AG08395 (cell line): ENCODE measurements at places on chromosomes 1 and 21.
A peak's percentile ranks its signal among the peaks of the same experiment; 100 is the strongest.

DNA sequence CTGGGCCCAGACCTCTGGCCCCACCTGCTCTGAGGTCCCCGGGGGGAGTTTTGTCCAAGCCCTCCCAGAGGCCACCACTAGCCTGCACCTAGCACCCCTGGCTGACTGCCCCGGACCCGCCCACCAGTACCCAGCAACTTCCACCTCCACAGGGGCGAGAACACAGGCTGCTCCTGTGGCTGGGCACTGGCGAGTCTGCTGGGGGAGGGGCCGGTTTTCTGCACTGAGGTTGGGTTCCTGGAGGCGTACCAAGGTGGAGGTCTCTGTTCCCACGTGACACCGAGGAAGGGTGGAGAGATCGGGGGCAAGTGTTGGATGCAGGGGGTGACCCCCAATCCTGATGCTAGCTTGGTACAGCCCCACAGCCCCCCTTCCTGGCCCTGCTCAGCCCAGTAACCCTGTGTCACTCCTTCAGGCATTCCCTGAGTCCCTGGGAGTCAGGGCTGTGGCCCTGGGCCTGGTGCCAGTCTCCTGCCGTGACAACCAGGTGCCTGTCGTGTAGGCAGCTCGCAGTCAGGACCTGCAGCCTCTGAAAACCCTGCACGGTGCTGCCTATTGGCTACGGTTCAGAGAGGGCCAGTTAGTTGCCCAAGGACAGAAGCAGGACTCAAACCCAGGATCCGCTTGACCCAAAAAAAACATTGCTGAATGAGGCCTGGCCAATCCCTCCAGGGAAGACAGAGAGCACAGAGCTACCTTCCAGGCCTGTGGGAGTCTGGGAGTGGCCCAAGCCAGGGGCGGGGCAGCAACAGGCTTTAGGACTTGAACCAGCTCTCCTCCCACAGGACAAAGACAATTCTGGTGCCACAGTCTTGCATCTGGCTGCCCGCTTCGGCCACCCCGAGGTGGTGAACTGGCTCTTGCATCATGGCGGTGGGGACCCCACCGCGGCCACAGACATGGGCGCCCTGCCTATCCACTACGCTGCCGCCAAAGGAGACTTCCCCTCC is 3.1 kb downstream of the ESPN start:
- no peak for DNase-seq

DNA sequence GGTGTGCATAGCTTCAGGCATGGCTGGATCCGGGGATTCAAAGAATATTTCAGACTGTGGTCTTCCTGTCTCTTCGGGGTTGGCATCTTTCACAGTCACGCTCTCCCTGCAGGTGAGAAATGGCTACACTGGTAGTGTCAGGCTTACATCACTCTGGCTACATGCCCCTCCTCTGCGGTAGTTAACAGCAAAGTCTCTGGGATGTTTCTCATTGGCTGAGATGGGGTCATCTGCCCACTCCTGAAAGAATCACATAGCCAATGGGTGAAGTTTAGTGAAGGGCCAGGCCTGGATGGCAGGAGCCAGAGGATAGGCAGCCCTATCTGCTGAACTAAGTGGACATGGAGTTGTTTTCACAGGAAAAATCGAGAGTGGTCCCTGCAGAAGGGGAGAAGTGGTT is 356.5 kb downstream of the MATN1 start:
- DNase-seq: no peak

DNA sequence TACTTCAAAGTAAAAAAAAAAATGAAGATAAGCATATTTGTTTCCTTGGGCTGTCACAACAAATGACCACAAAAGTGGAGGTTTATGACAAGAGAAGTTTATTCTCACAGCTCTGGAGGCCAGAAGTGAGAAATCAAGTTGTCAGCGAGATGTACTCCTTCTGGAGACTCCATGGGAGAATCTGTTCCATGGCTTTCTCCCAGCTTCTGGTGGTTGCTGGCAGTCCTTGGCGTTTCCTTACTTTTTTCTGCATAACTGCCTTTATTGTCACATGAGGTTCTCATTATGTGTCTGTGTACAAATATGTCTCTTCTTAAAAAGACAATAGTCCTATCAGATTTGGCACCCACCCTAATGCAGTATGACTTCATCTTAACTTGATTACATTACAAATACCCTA is 398.3 kb downstream of the KCNT2 start:
- peak; percentile 71 for DNase-seq

DNA sequence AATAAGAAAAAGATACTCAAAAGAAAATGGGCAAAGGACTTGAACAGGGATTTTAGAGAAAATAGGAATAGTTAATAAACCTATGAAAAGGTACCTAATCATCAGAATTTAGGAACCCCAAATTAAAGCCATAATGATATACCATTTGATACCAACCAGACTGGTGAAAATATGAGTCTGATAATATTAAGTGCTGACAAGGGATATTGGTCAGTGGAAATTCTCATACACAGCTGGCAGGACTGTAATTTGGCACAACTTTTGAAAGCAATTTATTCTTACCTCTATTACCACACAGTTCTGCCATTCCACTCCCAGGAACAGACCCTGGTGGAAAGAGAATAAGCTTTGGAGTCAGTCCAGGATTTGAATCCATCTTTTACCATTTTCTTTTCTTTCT is 111.3 kb downstream of the KIF26B start:
- DNase-seq: no peak

DNA sequence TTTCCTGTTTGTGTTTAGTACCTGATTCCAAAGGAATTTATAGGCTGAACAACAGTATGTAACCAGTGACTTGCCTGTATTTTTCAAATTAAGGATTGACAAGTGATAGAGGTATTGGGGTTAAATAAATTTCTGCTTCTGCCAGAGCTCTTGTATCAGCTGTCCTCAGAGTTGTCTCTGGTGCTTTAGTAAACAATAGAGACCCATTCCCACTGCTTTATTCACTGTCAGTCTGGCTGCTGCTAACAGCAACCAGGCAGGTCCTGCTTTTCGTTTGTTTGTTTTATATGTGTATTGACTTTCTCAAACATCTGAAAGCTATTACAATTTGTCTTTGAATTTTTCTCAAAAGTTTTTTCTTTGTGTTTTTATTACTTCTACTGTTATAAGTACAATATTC is 76.1 kb downstream of the OLFM3 start:
- DNase-seq: no peak

- DNase-seq: peak; percentile 96
Measured at GRCh38 chr1:235883261-235883927, 16.7 kb upstream of the LYST start.

GRCh38 chr1:246865921-246866320 is 65.8 kb downstream of the AHCTF1 start:
- DNase-seq: no peak

- DNase-seq: no peak
Measured at GRCh38 chr1:149967646-149968045, 31.0 kb upstream of the MTMR11 start.

DNA sequence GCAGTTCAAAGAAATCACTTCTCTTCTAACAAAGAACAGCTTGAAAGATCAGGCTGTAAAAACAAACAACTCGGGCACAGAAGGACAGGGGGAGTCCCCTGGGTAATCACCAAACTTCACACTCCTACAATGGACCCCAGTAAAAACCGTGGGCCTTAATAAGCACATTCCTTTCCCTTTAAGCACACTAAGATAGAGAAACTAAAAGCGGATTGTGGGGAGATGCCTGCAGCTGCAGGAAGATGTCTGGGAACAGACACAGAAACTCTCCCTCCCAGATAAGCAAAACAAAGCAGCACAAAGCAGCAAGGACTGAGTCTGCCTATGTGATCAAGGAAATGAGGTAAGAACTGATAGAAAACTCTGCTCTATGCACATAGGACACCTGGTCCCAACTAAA is 37.6 kb upstream of the CTBS start:
- no peak for DNase-seq

GRCh38 chr1:41626146-41626545 is 141.7 kb upstream of the EDN2 start:
- peak; percentile 26 for DNase-seq

DNA sequence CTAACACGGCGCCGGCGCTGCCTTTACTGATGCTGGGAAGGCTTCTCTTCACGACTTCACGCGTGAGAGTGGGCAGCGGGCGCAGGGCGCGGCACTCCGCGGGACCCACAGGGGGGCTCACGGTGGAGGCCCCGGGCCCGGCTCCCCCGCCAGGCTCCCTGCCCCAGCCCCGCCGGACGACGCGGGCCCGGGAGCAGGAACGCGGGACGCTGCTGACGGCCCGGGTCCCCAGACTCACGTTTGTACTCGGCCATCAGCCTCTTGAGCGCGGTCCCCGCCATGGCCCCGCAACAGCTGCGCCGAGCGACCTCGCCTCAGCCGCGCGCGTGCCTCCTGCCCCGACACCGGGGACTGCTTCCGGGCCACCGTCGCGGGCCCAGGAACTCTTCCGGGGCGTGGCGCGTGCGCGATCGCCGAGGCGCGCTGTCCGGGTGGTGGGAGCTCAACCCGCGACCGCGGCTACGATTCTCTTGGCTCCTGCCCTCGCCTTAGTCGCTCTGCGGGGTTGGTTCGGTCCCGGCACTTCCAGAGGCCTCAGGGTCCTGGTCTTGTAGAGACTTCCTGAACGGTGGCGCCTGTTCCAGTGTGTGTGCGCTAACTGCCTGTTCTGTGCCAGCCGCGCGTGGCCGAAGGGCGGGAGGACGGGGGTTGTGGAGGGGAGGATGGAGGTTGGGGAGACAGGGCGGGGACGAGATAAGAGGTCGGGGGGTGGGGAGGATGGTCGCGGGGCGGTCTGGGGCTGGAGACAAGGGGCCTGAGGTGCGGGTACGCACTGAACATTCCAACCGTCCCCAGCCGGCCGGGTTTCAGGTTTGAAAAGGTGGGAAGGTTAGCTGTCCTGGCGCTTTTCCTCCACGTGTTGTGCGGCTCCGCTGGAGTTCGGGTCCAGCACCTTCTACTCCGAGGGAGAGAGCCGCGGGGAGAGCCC is at the start of gene UBE2G2:
TSS of gene UBE2G2 (minus strand) at position 353 of the 928 bp plus-strand sequence. CDS start at position 281, 72 bp downstream.
- peak; percentile 95 for DNase-seq

DNA sequence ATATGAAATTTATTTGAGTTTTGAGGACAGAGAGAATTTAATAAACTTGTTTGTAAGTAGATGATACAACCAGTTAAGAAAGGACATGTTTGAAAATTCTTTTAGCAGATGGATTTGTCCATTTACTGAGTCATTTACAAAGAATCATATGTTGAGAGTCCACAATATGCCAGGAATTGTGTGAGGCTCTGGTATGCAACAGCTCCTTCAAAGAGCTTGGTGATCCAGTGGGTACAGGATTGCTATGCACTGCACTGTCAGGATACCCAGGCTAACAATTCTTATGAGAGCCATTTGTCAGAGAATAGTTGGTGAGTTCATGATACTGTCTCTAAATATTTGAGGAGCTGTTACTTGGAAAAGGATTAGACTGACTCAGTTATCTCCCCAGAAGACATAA is 11.0 kb downstream of the DNM3 start:
- DNase-seq: peak; percentile 81

DNA sequence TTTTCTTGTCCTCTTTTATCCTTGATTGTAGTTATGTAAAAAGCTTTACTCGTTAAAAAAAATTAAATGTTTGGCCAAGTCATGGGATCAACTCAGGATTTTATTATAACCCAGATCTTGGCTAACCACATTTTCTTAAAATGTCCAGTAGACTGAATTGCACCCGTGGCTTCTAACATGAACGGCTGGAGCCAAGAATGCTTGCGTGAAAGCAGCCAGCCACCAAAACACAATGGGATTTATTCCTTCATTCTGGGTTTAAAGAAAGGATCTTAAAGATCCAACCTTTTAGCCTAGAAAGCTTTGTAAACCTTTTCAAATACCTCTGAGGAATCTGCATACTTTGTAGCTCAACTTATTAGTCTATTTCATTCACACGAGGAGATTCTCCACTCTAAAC is 404.4 kb downstream of the USP25 start:
- DNase-seq: no peak

DNA sequence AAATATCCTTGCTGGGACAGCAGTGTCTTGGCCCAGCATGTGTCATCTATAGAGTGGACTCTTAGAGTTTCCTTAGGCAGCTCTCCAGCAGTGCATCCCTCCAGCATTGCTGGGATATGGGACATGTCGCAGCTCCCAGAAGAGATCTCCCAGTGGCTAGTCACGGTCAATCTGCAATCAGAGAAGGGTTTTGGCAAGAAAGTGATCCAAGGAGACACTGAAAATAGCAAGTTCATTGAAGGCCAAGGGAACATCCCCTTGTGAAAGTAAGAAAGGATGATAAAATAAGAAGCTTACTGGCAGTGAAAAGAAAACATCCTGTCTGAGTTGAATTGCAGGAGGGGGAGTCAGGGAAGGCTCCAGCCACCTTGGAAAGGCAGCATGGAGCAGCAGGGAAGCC is 19.3 kb upstream of the NPL start:
- no peak for DNase-seq

DNA sequence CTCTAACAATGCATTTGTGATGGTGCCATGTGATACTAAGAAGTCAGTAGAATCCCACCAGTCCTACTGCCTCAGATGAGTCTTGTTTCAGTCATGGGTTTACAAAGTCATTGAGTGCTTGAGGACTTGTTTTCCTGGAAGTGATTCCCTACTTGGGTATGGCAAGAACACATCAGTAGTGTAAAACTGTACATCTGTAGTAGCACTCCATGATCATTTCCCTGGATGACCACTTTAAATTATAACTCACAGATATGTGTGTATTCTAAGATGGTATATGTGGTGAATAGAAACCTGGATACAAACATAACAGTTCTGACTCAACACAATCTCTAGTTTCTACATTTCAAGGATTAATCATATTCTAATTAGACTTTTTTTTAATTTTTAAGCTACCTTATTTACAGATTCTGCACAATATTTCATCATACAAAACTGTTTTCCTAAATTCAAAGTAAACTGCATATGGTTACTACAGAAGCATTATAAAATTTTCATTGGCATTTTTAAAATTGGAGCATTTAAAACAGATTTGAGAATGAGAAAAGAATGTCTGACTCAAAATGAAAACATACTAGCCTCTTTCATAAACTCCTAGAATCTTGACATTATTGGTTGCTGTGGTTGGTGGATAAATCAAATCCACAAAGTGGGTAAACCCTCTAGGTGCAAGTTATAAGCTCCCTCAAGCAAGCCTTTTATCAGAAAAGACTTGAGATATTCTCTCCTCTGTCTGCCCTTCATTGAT is 6.8 kb upstream of the PSMG1 start:
- DNase-seq: peak; percentile 22

- DNase-seq: no peak
Measured at GRCh38 chr1:117608115-117608615, 2.3 kb downstream of the TENT5C start.

- no peak for DNase-seq
Measured at GRCh38 chr1:15324869-15325335, 77.9 kb downstream of the FHAD1 start.

GRCh38 chr1:213564215-213564659 is 423.5 kb upstream of the PROX1 start:
- DNase-seq: no peak
